Stimulated activated CD8-positive, alpha-beta memory T cell treated with anti-CD3 and anti-CD28 coated beads, Interleukin-4, amount 100 ng/mL, for 4 hours (primary cell): ENCODE measurements at places on chromosomes 3 and 15.
A peak's percentile ranks its signal among the peaks of the same experiment; 100 is the strongest.

DNA sequence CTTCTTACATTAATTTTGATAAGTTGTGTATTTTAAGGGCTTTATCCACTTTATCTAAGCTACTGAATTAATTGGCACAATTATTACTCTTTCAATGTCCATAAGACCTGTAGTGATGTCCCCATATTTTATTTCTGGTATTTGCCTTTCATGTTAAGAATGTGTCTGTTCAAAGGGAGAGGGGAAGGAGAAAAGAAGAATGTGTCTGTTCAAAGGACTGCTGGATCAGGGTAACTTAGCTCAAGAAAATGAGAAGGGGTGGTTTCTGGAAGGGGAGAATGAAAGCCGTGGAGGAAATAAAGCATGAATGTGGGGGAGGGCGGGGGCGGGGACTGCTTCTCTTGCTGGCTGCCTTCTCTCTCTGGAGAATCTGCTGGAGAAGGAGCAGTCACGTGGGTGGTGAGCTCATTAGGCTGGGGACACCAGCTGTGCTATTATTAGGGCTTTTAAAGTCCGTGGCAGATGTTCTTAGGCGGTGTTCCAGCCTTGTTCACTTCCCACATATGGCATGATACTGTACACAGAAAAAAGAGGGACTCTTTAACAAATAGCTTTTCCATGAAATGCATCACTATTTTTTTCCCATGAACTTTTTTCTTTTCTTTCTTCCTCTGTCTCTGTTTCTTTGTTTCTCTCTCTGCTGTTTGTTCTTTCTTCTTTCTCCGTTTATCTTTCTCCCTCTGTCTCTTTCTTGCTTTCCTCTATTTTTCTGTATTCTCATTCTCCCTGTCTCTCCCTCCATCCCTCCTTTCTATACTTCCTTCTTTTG lies 63.7 kb upstream of the ULK4 start:
- no peak for DNase-seq

DNA sequence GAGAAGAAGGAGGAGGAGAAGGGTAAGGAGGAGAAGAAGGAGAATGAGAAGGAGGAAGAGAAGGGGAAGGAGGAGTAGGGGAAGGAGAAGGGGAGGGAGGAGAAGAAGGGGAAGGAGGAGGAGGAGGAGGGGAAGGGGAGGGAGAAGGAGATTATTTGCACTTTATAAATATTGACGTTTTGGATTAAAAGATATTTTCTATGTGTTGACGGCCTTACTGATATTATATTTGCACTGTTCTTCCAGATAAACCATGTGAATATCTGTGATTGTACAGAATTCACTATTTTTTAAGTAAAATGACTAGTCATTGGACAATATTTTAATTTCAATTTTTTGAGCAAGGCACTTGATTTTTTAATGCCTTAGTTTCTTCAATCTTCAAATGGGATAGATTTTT lies 310.5 kb upstream of the DNAJC19 start:
- no peak for DNase-seq

GRCh38 chr3:65326574-65326973 lies 638.8 kb upstream of the ADAMTS9 start:
- DNase-seq: no peak

- no peak for DNase-seq
Measured at GRCh38 chr3:72093270-72093991, 308.5 kb upstream of the PROK2 start.

DNA sequence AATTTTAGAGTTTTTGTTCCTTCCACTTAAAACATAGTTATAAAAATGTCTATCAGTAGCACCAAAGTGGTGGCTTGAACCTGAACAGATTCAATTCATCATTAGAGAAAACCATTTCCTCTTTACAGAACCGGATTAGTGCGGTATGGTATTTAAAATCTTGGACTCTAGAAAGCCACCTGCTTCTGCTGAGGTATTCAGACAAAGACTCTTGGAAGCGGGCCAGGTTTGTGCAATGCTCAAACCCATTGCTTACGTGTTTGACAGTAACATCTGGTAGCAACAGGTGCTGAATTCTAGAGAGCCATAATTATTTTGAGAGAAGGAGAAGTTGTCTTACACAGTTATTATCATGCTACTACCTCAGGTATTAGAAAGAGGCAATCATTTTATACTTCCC lies 290.5 kb downstream of the NAALADL2 start:
- DNase-seq: no peak

DNA sequence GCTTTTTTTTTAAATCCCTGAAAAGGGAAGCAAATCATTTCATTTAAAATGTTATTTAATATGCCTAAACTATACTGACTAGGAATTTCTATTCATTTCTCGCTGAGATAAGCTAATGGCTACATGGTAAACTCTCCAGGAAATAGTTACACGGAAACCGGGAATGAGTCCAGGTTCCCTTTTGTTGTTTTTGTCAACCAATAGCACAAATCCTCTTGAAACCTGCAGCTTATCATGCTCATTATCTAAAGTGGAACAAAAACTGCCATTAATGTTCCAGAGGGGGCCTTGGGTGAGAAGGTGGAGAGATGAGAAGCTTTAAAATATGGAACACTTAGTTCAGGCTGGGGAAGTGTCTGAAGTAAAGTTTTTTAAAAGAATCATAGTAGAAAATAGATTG lies 113.5 kb upstream of the ALCAM start:
- DNase-seq: no peak

DNA sequence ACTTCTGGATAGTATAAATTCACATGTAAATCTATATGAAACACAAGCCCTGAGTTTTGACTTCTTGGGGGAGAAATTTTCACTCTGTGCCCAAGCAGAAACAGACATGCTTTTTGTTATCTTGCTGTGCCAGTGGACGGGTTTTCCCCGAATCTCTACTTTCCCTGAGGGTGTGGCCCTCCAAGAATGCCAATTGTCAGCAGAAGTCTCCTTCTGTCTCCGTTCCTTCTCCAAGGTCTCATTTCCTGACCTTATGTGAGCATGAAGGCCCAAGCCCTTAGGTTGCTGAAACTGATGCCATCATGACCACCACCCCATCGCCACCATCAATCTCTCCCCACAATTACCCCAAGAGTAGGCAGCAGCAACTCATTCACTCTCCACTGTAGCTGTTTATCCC lies 253.8 kb downstream of the XXYLT1 start:
- no peak for DNase-seq

- no peak for DNase-seq
Measured at GRCh38 chr3:88996691-88997090, 110.7 kb upstream of the EPHA3 start.

DNA sequence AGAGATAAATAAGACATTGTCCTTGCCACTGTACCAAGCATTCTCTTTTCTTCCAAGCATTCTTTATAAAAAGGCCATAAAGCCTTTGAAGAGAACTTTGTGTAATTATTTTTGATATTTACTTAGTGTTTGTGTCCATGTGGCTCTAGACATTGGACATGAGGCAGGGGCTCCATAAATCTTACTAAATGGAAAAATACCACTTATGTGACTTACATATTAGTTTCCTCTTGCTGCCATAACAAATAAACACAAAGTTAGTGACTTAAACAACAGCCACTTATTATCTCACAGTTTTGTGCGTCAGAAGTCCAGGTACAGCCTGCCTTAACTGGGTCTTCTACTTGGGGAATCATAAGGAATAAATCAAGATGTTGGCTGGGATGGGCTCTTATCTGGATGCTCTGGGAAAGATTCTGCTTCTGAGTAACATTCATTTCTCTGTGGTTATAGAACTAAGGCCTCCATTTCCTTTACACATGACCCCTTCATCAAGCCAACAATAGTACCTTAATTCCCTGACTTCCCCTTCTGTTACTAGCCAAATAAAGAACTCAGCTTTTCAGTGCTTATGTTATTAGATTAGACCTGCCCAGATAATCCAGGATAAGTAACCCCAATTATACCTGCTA lies 59.9 kb upstream of the COL8A1 start:
- DNase-seq: no peak

DNA sequence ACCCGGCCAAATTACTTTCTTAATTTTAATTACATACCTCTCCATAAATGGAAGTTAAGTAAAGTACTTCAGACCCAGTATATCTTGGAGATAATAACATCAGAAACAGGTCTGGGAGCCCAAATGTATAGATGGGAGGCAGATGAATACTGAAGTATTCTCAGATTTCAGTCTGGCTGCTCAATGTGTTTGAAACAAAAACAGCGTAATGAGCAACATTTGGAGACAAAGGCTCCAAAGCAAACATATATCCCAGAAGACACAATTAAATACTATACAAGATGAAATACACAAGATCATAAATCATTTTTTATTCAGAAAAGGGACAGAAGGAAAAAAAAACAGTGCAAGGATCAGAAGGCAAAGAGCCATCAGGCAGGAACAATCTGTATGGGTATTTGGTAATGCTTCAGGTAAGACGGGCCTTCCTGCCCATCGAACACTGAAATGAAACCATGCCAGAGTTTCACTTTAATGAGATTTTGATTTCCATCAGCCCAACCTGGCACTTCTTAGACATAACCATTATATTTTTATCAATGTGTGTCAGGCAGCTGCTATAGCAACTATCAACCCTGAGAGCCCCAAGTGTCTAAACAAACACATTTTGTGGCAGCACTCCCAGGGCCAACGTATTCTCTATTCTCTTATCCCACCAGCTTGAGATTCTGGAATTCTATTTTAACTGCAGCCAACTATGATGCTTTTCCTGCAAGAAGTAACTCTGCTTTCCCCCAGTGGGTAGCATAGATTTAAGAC lies 210.8 kb downstream of the STT3B start:
- DNase-seq: no peak

GRCh38 chr3:189132231-189132671 lies 39.5 kb upstream of the TPRG1 start:
- peak; percentile 75 for DNase-seq

GRCh38 chr3:1477669-1478068 lies 384.8 kb downstream of the CNTN6 start:
- DNase-seq: no peak
